KBM-7 (cell line): ENCODE measurements at places on chromosomes 16 and 17.

- DNase-seq, result no peak
Observed at GRCh38 chr17:72479113-72479512, 358.3 kb downstream of the SOX9 start.

- no peak for DNase-seq
Observed at GRCh38 chr16:75443298-75443697, 10.0 kb upstream of the CFDP1 start.

DNA sequence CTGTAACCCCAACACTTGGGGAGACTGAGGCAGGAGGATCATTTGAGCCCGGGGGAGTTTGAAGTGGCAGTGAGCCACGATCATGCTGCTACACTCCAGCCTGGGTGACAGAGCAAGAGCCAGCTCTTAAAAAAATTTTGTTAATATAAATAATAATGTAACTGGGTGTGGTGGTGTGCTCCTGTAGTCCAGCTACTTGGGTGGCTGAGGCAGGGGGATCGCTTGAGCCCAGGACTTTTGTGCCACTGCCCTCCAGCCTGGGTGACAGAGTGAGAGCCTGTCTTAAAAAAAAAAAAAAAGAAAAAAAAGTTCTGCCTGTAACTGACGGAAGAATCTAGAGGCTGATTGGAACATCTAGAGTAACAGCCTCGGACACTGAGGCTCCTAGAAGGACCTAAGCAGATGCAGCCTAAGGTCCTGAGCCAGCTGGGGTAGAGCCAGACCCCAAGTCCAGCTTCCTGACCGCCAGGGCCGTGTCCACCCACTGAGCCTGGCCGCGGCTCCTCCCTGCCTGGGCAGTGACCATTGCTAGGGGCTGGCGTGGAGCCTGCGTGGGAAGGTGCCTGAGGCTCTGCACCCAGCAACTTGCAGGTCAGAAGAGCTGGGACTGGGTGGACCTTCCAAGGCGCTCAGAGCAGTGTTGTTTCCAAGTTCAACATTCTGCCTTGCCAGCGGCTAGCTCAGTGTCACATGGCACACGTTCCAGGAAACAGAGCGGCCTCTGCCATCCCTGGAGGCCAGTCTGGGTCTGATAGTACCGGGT lies 209.4 kb upstream of the CIBAR2 start:
- no peak for DNase-seq

DNA sequence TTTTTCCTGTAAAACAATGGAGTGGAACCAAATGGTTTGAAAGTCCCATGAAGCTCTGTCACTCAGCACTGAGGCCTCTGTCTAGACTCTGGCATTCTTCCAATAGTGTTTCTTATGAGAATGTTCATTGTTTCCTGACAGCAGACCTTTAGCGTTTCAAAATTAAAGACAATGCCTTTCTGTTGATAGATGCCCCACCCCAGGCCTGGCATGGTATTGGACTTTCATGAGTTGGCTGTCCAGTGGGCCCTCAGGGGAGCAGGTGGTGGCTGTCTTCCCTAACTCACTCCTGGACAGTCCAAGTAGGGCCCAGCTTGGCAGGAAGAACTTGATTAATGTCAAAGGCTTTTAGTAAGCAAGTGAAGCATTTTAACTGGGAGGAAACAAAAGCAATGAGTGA lies 186.5 kb upstream of the CCL2 start:
- DNase-seq, result no peak

DNA sequence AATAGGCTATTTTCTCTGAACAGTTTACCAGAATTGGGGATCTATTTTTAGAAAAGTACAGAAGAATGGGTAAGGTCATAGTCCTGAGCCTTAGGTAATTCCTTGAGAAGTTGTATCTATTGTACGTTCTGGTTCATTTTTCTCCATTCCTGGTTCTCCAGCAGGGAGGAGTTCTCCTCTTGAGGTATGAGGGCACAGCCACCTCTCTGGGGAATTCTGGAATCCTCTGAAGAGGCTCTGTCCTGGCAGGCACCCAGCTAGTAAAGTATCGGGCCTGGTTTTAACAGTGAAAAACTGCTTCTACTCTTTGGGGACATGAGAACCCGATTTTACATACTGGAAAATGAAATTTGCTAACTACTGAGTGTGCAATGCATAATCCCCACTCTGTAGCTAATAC lies 19.6 kb upstream of the PMFBP1 start:
- no peak for DNase-seq

- no peak for DNase-seq
Observed at GRCh38 chr17:2924211-2924610, 128.0 kb downstream of the RAP1GAP2 start.

DNA sequence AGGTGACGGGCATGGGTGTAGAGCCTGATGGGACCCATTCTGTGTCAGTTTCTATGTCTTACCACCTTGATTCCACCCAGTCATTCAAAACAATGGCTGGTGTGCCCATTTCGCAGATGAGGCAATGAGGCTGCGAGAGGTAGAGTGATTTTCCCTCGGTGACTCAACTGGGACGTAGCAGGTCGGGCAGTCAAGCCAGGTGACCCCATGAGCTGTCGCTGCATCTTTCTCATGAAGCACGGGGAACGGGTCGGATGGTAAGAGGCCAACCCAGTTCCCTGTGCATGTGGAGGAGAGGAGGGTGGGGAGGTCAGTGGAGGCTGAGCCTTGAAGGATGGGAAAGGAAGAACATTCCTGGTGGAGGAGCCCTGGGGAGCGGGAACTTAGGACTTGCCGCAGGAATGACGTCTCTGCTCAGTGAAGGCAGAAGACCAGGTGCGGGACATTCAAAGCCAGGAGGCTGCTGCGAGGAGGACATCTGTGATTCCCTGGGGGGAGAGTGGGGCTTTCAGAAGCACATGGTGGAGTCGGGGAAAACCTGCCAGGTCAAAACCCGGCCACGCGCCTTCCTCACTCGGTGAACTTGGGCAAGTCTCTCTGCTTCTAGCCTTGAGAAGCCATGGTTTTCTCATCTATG lies 1.1 kb downstream of the IL21R start:
- no peak for DNase-seq

- DNase-seq, result no peak
Observed at GRCh38 chr17:61057257-61057656, 342.4 kb upstream of the TBX2 start.

DNA sequence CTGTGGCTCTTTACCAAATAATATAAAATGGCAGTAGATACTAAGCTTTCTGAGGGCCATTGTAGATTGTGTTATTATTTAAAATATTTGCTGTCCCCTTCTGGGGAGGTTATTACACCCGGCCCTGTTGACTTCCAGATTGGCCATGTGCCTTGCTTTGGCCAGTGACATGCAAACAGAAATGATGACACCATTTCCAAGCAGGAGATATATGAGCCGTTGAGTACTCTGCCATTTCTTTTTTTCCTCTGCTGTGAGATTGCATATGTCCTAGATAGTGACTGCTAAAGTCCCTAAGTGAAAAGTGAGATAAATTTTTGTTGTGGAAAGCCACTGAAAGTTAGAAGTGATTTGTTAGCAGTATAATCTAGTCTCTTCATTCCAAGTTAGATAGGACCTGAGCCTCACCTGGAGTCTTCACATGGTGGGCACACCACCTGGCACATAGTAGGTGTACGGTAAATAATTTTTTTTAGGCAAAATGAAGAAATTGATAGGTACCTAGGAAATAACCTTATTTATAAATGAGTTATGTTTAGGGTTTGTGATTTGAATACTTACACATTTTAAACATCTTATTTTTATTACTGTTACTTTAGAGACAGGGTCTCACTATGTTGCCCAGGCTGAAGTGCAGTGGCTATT lies 204.0 kb upstream of the CACNG5 start:
- no peak for DNase-seq

DNA sequence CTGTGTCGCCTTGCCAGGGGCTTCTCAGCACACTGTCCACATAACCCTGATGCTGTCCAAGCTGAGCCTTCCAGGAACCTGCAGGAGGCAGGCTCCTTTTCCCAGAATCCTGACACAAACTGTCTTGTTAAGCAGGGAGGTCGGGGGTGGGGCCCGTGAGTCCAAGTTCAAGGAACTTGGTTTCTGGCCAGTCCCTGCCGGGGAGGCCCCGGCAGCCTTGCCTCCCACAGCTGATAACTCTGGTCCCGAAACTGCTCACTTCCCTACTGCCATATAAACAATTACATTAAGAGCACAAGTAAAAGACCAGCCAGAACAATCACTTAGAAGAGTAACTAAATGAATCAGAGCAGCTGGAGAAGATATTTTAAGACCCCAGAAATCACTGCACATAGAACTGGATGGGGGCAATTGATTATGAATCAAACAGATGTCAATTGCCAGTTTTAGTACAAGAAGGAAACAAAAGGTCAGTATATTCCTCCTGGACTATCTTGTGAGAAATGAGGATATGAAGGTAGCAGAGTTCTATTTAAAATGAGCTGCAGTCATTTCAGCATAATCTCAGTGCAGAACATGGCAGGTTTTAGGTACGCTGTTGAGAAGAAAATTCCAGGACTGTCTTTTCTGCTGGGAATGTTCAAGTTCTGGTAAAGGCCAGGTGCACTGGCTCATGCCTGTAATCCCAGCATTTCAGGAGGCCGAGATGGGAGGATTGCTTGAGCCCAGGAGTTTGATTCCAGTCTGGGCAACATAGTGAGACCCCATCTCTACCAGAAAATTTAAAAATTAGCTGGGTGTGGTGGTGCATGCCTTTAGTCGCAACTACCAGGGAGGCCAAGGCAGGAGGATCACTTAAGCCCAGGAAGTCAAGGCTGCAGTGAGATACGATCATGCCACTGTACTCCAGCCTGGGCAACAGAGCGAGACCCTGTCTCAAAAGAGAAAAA lies 169.8 kb downstream of the PITPNC1 start:
- DNase-seq, result peak; percentile 17

DNA sequence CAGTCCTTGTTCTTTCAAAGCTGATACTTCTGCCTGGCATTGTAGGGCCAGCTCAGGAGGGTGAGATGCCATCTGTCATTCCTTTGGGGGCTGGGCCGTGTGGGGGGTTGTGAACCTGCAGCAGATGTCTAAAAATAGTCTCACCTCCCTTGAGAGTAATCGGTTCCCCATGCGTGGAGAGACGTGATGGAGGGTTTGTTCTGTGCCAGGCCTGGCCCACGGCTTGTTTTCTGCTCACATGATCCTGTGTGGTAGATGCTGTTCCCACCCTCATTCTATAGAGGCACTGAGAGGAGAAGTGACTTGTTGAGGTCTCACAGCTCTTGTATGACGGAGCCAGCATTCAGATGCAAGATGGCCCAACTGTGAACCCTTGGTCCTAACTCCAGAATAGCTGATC lies 4.6 kb downstream of the IRF8 start:
- no peak for DNase-seq

DNA sequence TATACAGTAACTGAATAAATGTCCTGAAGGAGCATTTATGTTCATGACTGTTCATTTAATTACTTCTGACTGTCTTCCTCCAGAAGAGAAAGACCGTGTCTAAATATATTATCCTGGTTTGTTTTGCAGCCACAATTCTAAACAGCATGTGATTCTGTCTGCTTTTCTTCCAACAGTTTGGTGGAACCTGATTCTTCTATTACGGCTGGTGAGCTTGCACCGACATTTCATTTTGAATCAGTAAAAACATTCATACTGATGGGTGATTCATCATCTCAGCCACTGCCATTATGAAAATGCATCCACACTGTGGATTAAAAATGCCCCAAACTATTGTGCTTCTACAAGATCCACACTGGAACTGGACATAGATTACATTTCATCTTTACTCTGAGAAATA lies 16.9 kb downstream of the KNOP1 start:
- DNase-seq, result no peak

GRCh38 chr17:35244341-35245195 lies 1.7 kb downstream of the SLFN5 start:
- DNase-seq, result peak; percentile 34

- DNase-seq, result no peak
Observed at GRCh38 chr17:61318684-61319098, 81.0 kb upstream of the TBX2 start.

- DNase-seq, result peak; percentile 9
Observed at GRCh38 chr16:79997257-79997656, 396.7 kb upstream of the MAF start.

GRCh38 chr16:51524555-51525373 lies 373.7 kb upstream of the SALL1 start:
- DNase-seq, result no peak

- no peak for DNase-seq
Observed at GRCh38 chr16:24141917-24142316, 114.2 kb upstream of the CACNG3 start.

DNA sequence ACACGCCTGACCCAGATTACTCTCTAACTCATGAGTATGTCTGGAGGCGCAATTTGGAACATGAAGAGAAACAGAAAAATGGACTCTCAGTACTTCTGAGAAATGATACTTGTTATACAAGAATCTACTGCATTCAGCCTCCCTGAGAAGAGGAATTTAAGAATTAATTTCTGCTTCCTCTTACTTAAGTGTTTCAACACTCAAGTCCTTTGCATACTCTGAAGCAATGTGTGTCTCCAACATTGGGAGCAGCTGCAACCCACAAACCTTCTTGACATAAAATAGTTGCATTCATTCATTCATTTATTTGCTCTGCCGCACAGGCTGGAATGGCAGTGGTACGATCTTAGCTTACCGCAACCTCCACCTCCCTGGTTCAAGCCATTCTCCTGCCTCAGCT lies 199.8 kb downstream of the NPIPA7 start:
- DNase-seq, result no peak

DNA sequence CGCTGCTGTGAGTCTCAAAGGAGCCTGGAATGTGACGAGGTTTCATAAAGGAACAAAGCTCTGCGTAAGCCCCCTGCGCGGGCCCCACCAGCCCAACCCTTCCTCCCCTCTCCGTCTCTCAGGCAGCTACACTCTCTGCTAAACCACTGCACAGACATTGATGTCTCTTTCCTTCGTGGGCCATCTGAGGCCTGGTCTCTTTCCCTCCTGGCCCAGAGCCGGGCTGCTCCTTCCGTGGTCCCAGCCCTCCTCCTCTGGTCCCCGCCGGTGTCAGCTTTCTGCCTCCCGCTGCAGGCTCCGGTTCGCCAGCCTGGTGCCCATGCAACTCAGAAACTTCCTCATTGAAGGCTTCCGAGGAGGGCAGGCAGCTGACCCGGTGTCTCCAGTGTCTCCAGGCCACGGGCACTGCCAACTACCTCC lies 7.4 kb downstream of the SCARF1 start:
- DNase-seq, result no peak

DNA sequence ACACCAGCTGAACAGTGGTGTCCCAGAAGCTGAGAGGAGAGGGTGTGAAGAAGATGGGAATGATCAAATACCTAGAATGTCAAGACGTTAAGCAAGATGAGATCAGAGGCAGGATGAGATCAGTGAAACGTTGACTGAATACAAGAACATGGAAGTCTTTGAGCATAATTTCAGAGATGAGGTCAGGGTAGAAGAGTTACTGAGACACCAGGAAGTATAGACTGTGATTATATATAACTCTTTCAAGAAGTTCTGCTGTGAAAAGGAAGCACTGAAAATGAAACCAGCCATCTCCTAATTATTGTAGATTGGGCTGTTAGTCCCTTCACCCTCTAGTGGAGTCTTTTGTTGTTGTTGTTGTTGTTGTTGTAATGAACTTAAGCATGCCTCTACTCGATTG lies 9.1 kb downstream of the SHCBP1 start:
- no peak for DNase-seq
